Frontal cortex (tissue), 4 donors: ENCODE measurements at places on chromosomes 11 and 22.

DNA sequence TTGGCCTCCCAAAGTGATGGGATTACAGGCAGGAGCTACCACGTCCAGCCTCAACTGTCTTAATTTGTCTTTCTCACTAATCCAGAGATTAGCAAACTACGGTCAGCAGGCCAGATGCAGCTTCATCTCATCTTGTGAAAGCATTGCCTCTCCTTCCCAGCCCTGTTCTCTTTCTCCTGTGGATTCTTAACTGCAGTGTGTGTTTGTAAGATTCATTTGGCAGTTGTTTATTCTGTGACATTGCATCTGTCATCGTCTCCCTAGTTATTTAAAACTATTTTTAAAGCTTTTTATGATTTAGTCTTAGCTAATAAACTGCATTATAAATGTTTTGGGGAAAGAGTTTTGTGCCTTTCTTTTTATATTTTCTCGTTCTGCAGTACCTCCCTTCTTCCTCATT lies 29.2 kb downstream of the RNF169 start:
- no peak for DNase-seq

- no peak for DNase-seq
Observed at GRCh38 chr11:34886609-34887008, 29.6 kb downstream of the APIP start.

DNA sequence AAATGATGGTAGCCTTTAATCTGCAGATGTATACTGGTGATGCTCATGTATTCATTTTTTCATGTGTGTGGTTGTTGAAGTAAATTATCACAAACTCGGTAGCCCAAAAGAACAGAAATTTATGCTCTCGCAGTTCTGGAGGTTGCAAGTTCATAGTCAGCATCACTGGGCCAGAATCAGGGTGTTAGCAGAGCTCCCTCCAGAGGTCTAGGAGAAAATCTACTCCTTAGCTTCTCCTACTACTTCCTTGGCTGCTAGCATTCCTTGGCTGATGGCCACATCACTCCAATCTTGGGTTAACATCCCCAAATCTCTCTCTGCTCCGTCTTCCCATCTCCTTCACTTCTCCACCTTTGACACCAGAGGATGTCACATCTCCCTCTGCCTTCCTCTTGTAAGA lies 45.3 kb upstream of the GALNT18 start:
- DNase-seq = no peak

- no peak for DNase-seq
Observed at GRCh38 chr11:4074266-4074665, 20.3 kb upstream of the RRM1 start.

DNA sequence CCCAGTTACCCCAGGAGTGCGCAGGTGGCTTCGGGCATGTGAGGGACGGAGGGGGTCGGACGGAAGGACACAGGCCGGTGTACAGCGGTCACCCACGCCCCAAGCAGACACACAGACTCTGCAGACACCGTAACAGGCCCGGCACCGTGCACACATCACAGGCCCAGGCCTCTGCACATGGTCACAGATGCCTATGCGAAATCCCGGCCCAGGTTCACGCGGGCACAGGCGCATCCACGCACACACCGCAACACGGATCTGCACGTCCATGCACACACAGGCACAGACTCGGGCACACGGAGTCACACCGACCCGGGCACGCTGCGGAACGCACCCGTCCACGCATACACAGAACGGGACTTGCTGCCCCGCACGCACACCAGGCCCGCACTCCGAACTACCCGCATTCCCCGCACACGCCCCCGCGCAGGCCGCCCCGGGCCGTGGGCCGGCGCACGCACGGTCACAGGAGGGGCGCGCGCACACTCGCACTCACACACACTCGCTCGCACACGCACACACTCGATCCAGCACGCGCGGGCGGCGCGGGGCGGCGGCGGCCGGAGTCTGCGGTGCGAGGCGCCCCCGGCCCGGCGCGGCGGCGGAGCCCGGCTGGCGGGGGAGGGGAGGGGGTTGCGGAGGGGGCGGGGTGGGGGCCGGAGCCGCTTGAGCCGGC lies at the start of gene MGAT3:
TSS of gene MGAT3 (plus strand) at position 491 of the 676 bp plus-strand sequence. CDS start 30,336 bp downstream, outside the sequence.
- DNase-seq = no peak
